ENCODE measurements at places on chromosomes 3 and 15. TPM values are rescaled to one million over a fixed set of nuclear protein-coding genes. Genes with fewer than 3 reads are reported as not detected.

Gene CYP1A2
- total RNA-seq: not detected

Gene GLT8D1
- total RNA-seq: 79.9 TPM

Gene MTMR10
- total RNA-seq: 13.6 TPM

Gene TRAT1
- total RNA-seq: not detected

Gene RPL39L
- total RNA-seq: 44.1 TPM

Gene GOLGA6L7
- total RNA-seq: not detected

Gene FBXL22
- total RNA-seq: not detected

Gene CPLX3
- not detected for total RNA-seq

GRCh38 chr3:110932567-110932966, 139.0 kb upstream of the NECTIN3 start:
- DNase-seq: peak; percentile 20

- no peak for DNase-seq
Measured at GRCh38 chr3:7787871-7788828, 713.5 kb upstream of the LMCD1 start.

DNA sequence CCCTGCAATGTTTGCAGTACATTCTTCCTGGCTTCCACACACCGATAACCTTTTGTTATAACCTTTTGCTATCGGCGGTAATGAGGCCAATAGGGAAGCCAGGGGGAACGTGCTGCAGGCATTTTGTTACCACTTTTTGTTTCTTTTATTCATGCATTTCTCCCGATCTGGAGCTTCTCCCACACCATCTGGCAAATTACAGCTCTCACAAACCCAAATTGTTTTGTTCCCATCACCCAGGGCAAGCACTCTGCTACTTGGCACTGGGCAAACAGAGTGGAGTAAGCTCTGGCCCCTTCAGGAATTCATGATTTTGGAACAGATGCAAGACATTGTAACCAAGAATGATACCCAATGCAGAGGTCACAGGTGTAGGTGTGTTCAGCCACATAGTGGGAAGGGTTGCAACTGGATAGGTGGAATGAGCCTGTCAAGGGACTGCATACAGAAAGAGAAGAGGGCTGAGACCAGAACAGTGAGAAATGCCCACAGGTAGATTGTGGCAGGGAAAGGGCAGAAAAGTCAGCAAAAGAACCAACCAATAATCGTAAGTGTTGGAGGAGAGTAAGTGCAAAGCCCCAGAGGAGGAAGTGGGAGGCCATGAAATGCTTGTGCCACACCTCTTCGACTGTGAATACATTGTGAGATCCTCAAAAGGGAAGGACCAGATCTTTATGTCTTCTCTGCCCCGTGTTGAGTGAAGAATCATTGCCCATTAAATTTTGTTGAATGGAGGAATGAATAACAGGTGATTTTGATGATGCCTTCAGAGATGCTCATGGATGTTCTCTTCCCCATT, 45.8 kb downstream of the PARP15 start:
- DNase-seq: no peak

- DNase-seq: peak; percentile 40
Measured at GRCh38 chr3:50010959-50011358, 71.0 kb downstream of the RBM6 start.

DNA sequence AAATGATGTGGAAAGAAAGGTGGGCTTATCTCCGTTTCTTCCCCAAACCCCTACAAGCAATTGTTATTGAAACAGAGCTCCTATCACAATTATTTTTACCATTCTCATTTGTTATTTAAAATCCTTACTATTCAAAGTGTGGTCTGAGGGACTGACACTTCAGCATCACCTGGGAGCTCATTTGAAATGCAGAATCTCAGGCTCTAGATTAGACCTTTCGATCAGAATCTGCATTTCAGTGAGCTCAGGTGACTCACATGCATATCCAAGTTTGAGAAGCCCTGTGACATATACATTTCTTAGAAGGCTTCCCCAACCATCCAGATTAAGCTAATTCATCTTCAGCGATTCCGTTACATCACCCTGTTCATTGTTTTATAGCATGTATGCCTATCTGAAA, 145.0 kb downstream of the KCNH8 start:
- DNase-seq: no peak

DNA sequence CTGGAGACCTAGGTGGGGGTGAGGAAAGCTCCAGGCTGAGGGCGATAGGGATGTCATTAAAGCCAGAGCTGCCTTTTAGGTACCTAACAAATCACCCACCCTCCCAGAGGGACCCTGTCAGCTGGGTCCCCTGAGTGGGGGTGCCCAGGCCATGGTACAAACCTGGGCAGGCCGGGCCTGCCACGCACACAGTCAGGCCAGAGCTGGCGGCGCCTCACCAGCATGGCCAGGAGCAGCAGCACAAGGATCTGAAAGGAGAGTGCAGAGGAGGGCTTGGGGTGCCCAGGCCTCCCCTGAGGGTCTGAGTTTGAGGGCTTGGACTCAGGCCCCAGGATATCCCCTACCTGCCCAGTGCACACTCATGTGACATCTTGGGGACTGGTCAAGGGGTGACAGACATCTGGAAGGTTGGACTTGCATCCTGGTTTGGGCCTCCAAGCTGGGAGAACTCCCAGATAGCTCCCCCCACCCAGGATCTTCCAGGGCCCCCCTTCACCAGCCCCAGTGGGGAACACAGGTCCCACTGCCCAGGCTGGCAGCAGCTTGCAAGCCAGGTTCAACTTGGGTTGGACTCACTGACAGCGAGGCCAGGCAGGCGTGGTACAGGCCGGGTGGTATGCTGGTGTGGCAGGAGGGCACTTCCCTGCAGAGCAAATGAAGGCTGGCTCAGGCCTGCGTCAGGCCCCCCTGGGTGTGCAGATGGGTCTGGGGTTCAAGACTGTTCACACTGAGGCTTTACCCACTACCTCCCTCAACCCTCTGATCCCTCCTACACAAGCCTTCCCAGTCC, 5.2 kb downstream of the STRA6 start:
- no peak for DNase-seq

DNA sequence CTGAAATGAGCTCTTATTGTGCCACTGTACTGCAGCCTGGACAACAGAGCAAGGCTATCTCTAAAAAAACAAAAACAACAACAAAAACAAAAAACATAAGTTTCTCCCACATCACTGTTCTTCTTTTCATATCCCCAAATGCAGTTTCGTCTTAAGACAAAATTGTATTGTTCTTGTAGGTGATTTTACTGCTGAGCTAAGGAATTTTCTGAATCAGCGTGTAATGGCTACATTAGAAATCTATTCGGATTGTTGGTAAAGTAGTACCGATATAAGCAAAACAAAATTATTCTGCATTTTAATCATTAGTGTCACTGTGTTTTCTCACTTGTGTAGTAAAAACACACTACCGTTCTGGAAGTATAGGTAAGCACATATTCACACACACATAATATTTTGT, 512.5 kb downstream of the ROBO1 start:
- no peak for DNase-seq

DNA sequence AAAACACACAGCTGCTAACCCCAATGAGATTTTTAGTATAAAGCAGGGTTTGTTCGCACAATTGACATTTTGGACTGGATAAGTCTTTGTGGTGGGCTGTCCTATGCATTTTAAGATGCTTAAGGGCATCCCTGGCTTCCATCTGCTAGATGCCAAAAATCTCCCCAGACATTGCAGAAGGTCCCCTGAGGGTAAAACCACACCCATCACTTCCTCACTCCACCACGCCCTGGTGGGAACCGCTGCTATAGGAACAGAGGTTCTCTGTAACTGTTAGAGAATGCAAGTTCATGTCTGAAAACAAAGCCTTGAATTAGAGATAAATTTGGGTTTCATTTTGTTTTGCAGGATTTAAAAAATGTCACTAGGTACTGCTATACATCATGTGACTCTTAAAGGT, 67.7 kb downstream of the ARHGEF26 start:
- no peak for DNase-seq

- no peak for DNase-seq
Measured at GRCh38 chr3:158712443-158712842, 19.8 kb downstream of the RARRES1 start.

GRCh38 chr15:37122703-37123102, 22.4 kb upstream of the MEIS2 start:
- DNase-seq: no peak

DNA sequence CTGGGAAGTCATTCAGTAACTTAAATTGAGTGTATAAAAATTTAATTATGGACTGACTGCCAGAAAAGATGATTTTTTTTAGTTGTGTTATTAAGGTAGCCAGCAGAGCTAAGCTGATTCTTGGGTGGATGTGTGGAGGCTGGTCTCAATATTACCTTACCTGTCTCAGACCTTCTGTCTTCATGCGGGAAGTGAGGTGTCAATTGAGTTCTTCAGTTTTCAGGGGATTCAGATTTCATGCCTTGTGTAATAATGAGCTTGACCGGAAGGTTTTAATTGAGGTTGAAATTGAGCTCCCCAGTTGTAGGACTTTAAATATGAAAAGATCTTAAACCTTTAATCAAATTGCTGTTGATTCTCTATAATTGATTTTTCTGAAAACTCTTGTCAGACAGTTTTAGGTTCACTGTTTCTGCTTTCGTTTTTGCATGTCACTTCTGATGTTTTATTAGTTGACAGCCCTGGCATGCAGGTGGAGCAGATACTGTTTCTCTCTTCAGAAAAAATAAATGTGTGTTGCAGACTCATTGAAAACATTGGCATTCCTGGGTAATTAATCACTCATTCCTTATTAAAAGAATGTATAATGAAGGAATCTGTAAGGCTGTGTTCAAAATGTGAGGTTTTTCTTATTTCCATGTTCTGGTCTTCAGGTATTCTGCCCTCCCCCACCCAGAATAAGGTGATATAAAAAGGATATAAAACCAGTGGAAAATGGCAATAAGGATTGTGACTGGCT, 54.5 kb downstream of the PSMD6 start:
- DNase-seq: peak; percentile 41

- no peak for DNase-seq
Measured at GRCh38 chr3:169999433-169999832, 32.8 kb downstream of the SEC62 start.

DNA sequence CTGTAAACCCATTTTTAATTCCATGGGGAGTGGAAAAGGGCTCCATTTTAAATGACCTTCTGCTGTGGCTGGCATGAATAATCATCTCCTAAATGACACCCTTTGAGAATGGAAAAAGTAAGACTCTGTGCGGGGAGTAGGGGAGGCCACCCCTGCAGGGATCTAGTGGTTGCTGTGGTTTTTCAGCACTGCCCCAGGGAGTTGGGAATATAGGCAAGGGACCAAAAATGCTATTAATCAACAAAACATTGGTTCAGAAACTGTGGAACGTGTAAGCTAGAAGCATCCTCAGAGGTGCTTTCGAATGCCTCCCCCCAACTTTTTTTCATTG, 30.1 kb upstream of the ADAMTS7 start:
- peak; percentile 67 for DNase-seq

- DNase-seq: no peak
Measured at GRCh38 chr3:190357468-190357867, 30.5 kb upstream of the CLDN16 start.

- DNase-seq: no peak
Measured at GRCh38 chr15:76480267-76480666, 143.7 kb downstream of the ISL2 start.

GRCh38 chr3:128449111-128449638, 17.5 kb downstream of the DNAJB8 start:
- DNase-seq: no peak

DNA sequence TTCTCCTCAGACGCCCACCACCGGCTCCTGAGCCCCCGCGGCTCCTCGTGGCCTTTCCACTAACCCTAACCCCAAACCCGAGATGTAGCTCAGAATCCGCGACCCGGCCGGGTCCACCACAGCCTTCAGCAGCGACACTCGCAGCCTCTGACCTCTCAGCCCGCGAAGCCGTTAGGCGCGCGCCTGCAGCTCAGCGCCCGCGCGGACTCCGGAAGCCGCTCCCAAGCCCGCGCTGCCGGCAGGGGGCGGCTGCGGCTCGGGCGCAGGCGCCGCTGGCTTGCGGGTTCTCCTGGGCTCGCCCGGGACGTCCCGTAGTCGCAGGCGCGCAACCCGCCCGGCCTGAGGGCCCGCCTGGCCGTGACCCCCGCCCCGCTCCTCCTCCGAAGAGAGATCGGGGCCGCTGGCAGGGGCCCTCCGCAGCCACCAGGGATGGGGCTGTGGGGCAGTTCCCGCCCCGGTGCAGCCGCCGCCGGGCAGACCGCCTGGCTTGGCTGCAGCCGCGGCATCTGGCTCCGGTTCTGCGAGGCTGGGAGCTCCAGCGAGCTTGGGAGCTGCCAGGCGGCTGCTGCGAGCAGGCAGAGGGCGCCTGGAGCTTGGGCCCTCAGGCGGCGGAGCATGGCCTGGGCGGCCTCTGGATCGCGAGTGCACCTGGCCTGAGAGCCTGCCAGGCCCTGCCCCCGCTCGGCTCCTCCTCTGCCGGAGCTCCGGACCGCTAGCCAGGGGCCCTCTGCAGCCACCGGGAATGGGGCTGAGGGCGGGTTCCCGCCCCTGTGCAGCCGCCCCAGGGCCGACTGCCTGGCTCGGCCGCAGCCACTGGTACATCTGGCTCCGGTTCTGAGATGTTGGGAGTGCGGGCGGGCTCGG, 120.7 kb downstream of the LMLN start:
- DNase-seq: peak; percentile 72

DNA sequence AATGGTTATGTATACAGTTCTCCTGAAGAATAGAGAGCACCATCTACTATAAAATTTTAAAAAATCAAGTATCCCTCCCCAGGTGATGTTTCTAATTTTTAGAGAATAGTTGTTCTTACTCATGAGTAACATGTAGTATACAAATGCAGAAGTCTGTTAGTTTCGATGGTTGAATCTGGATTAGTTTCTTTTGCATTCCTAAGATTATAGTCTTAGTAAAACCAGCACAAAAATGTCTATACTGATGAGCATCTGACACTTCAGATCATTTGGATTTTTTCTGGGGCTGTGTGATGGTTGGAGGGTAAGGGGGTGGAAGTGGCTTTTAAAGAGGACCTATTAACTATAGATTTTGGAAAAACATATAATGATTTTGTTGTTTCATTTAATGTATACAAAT, 167.3 kb upstream of the SGO1 start:
- DNase-seq: no peak

- no peak for DNase-seq
Measured at GRCh38 chr3:12656193-12656592, 7.7 kb downstream of the RAF1 start.

- DNase-seq: no peak
Measured at GRCh38 chr3:112170046-112170445, 37.0 kb upstream of the GCSAM start.

GRCh38 chr3:140434261-140434905, 243.5 kb upstream of the TRIM42 start:
- no peak for DNase-seq

DNA sequence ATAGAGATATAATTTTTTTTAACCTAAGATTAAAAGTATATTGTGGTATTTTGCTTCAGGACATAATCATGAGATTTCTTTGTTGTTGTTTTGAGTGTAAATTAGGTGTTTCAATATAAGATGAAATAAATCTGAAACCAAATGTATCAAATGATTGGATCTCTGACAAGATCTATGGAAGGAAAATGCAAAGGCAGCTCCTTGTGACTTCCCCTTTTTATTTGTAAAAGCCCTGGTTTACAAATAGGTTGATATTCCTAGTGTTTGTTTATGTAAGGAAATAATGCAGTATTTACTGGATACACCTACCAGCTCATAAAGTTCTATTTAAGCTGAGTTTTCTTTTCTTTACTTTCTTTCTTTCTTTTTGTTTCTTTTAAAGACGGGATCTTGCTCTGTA, 35.9 kb downstream of the STT3B start:
- no peak for DNase-seq
